ENCODE measurements at places on chromosomes 4 and X. TPM values are rescaled to one million over a fixed set of nuclear protein-coding genes. Genes with fewer than 3 reads are reported as not detected.

Gene NXF3
- total RNA-seq = not detected

Gene CACNA1F
- total RNA-seq = not detected

Gene ADRA2C
- total RNA-seq = 7.8 TPM

Gene INTS6L
- 2.3 TPM for total RNA-seq

All from MG63 (cell line).